CD4-positive, alpha-beta memory T cell (primary cell): ENCODE measurements at places on chromosomes 7 and 10. TPM values are rescaled to one million over a fixed set of nuclear protein-coding genes. Genes with fewer than 3 reads are reported as not detected.

DNA sequence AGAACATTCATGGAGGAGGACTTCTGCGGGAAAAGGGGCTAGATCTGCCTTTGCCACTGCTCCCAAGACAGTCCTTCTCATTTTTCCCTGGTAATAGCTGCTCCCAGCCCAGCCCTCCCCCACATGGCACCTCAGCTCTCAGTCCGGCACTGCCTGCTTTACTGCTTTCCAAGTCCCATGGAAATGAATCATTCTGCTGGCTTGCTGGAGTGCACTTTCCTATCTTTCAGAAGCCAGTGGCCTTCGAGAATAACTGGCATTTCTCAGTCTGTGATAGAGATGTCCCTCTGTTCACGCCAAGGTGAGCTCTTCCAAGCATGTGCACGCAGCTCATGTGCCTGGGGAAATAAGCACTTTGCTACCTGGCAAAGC, 61.4 kb downstream of the SYPL1 start:
- DNase-seq, result no peak
- H3K36me3 ChIP-seq, result no peaks in the 10 kb centered on the region
- no peak overlapping the region for H3K4me3 ChIP-seq
- H3K4me1 ChIP-seq, result no peaks in the 10 kb centered on the region
- no peaks in the 10 kb centered on the region for H3K27me3 ChIP-seq
- no peak overlapping the region for H3K27ac ChIP-seq

DNA sequence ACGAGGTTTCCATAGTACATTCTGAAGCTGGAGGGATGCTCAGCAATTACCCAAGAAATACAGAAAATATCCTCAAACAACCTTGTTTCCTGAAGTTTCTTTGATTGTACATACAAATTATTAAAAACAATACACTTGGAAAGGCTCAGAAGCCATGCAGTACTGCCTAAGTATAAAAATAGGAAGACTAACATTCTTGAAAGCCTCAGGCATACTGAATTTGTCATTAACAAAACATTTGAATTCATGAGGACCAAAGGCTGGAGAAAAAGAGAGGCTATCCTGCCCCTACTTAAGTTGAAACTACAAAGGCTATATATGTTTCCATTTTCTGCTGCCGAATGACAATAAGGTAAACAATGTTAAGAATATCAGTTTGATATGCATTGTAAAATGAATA, 54.3 kb upstream of the SGCE start:
- no peaks in the 10 kb centered on the region for H3K36me3 ChIP-seq
- H3K4me1 ChIP-seq, result no peaks in the 10 kb centered on the region
- H3K27me3 ChIP-seq, result no peaks in the 10 kb centered on the region
- H3K4me3 ChIP-seq, result no peak overlapping the region

DNA sequence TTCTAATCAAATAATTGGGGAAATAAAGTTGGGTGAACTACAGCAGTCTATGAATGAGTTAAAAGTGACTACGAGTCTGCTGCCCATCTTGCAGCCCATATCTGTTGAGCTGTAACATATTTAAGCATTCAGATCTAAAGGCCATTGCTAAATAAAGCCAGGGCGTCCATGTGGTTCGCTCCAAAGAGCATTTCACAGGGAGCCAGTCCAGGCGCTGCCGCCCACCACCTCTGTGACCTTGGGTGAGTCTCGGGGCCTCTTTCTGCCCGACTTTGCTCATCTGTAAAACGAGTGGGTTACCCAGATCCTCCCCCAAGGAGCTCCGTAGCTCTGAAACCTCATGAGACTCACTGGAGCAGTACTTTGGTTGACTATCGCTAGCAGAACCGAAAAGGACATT, 223.1 kb downstream of the CUX1 start:
- no peak overlapping the region for H3K27ac ChIP-seq
- no peaks in the 10 kb centered on the region for H3K27me3 ChIP-seq
- no peaks in the 10 kb centered on the region for H3K36me3 ChIP-seq
- no peaks in the 10 kb centered on the region for H3K4me1 ChIP-seq
- H3K4me3 ChIP-seq, result no peak overlapping the region

DNA sequence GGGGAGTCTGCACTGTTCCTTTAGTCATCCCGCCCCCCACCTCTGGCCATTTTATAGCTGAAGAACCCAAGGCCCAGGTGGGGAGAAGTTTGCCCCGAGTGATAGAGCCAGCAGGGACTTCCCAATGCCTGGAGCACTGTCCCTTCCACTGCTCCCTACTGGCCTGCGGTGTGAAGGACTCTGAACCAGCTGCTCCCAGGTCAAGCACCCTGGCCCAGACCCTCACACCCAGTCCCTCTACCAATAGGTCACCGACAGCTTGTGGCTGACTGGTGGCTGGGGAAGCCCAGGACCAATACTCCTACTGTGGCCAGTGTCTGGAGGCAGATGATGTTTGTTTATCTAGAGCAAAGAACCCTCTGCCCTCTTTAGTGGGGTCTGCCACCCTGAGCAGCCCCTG, 167.9 kb downstream of the LCOR start:
- H3K4me1 ChIP-seq, result no peaks in the 10 kb centered on the region
- no peaks in the 10 kb centered on the region for H3K36me3 ChIP-seq
- H3K4me3 ChIP-seq, result no peak overlapping the region
- DNase-seq, result no peak
- H3K27me3 ChIP-seq, result no peaks in the 10 kb centered on the region

GRCh38 chr7:151060416-151061212, 1.2 kb downstream of the SLC4A2 start:
- H3K27ac ChIP-seq, result peak overlapping the region; percentile 85
- DNase-seq, result no peak
- peaks cover 13% of the 10 kb centered on the region for H3K36me3 ChIP-seq
- H3K27me3 ChIP-seq, result no peaks in the 10 kb centered on the region
- H3K4me1 ChIP-seq, result peaks cover 41% of the 10 kb centered on the region
- H3K4me3 ChIP-seq, result peak overlapping the region; percentile 39

GRCh38 chr10:125030567-125031197, 88.8 kb downstream of the ZRANB1 start:
- no peaks in the 10 kb centered on the region for H3K4me1 ChIP-seq
- no peak overlapping the region for H3K4me3 ChIP-seq
- DNase-seq, result no peak
- H3K27ac ChIP-seq, result no peak overlapping the region

GRCh38 chr10:64033711-64034110, 512.5 kb downstream of the REEP3 start:
- no peak overlapping the region for H3K4me3 ChIP-seq
- DNase-seq, result no peak
- H3K27me3 ChIP-seq, result no peaks in the 10 kb centered on the region

- no peak overlapping the region for H3K27ac ChIP-seq
- H3K27me3 ChIP-seq, result no peaks in the 10 kb centered on the region
- no peaks in the 10 kb centered on the region for H3K36me3 ChIP-seq
- DNase-seq, result no peak
- no peak overlapping the region for H3K4me3 ChIP-seq
Measured at GRCh38 chr10:3417096-3417495, 244.5 kb upstream of the PITRM1 start.

- peak overlapping the region; percentile 98 for H3K4me3 ChIP-seq
- H3K36me3 ChIP-seq, result no peaks in the 10 kb centered on the region
Measured at GRCh38 chr10:117374506-117375359, 507 bp downstream of the PDZD8 start.

- peak; percentile 41 for DNase-seq
- no peak overlapping the region for H3K4me3 ChIP-seq
- no peak overlapping the region for H3K27ac ChIP-seq
- H3K27me3 ChIP-seq, result no peaks in the 10 kb centered on the region
Measured at GRCh38 chr7:107725138-107725740, 18.7 kb upstream of the CBLL1 start.

Gene SPDYE5
- not detected for total RNA-seq

Gene BCAP29
- 17.0 TPM for total RNA-seq

Gene ECHDC3
- 0.49 TPM for total RNA-seq

Gene CYP2C18
- not detected for total RNA-seq

Gene MRPS16
- 47.1 TPM for total RNA-seq
